ENCODE measurements at places on chromosomes 6 and 20.

- DNase-seq: no peak
Observed at GRCh38 chr6:9403736-9404135, 968.4 kb upstream of the SLC35B3 start.

GRCh38 chr6:91042656-91043055, 455.8 kb upstream of the MAP3K7 start:
- DNase-seq: no peak

GRCh38 chr6:111482188-111482958, 645 bp downstream of the REV3L start:
- DNase-seq: no peak

- DNase-seq: no peak
Observed at GRCh38 chr6:14172562-14172961, 55.0 kb downstream of the CD83 start.

DNA sequence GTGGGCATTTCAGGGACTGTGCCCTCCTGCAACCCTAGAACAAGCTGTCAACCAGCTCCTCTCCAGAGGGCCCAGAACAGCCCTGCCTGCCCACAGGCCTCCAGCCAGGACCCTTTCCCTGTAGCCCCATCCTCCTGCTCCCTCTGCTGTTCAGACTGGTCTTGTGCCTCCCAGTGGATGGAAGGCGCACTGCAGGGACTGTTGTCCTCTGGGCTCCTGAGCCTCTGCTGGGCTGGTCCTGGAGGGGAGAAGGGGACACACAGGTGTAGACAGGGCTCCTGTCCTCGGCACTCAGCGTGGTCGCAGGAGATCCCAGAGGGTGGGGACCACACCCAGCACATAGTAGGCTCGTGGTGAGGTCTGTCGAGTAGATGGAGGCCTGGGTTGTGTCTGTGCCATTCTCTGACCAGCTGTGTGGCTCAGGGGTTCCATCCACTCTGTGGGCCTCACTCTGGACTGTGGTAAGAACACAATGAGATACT, 11.5 kb downstream of the ITPR3 start:
- peak; percentile 61 for DNase-seq

- no peak for DNase-seq
Observed at GRCh38 chr20:17806739-17807441, 107.1 kb downstream of the BANF2 start.

DNA sequence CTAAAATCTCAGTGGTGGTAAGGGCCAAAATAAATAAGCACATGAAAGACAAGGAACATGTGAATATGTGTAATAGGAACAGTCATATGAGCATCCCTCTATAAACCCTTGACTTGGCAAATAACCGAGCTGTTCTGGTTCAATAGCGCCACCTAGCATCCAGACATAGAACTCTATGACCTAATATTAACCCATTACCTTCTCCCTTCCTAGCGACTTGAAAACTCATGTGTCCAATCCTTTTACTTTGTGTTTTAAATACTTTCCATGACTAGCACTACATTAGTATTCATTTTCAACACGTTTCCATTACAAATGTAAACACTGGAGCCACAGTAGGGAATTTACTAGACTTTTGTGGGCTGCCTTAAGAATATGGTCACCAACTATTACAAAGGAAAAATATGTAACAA, 279.7 kb downstream of the UST start:
- DNase-seq: no peak

- DNase-seq: no peak
Observed at GRCh38 chr20:62688855-62689460, 19.7 kb upstream of the NTSR1 start.

DNA sequence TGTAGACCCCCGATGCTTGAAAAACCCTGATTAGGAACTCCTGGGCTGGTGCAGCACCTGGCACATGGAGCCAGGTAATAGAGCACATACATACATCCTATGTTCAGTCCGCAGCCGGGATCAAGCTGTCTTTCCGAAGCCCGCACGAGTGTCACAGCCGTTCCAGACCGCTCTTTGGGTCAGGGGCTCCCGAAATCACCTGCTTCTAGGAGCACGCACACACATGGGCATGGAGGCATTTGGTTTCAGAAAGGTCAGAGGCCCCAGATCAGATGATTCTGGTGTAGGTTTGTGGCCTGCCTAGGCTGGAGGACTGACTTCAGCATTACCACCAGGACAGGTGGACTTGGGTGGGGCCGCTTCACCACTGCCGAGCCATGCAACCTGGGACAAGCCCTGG, 42.1 kb upstream of the STX16 start:
- no peak for DNase-seq

DNA sequence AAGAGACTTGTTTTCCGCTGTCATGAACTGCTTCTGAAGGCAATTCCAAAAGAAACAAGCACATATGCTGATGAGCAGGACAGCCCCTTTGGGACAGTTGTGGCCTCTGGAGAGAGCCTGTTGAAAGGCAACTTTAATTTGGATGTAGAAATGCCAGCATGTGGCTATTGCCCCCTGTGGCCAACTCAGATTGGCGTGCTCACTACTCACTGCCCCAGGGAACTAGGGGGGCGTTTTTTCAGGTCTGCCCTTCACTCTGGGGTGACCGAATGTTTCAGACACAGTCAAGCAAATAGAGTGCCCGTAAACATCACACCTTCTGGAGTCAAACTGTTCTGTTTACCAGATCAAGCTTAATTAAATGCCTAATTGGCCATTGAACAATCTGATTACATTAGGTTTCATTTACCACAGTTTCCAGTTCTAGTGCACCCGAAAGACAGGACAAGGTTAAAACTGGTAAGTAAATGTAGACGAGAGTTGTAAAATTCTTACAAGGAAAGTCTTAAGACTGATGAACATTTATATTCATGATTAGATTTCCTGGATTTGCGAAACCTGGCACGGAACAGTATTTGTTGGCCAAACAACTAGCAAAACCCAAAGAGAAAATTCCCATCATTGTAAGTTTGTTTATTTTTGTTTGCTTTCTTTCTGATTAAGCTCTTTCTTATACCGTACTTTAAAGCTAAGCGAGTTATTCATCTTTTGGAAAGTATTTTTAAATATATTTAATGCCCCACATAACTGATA, 75.9 kb upstream of the SYNJ2 start:
- no peak for DNase-seq

GRCh38 chr20:19291818-19292132, 79.3 kb downstream of the SLC24A3 start:
- no peak for DNase-seq

DNA sequence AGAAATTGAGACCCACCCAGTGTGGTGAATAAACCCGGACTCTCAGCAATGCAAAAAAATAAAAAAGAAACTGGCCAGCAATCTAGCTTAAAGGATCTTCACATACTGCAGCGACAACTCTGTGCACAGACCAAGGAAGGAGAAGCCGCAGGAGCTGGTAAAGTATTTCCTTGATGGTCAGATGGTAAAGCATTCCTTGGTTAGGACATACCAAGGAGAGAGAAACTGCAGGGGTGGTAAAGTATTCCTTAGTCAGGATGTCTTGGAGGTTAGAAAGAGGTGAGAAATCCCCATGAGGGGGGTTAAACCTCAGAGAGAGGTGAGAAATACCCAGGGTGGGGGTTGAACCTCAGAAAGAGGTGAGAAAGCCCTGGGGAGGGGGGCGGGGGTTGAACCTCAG, 86.8 kb downstream of the PLG start:
- no peak for DNase-seq

DNA sequence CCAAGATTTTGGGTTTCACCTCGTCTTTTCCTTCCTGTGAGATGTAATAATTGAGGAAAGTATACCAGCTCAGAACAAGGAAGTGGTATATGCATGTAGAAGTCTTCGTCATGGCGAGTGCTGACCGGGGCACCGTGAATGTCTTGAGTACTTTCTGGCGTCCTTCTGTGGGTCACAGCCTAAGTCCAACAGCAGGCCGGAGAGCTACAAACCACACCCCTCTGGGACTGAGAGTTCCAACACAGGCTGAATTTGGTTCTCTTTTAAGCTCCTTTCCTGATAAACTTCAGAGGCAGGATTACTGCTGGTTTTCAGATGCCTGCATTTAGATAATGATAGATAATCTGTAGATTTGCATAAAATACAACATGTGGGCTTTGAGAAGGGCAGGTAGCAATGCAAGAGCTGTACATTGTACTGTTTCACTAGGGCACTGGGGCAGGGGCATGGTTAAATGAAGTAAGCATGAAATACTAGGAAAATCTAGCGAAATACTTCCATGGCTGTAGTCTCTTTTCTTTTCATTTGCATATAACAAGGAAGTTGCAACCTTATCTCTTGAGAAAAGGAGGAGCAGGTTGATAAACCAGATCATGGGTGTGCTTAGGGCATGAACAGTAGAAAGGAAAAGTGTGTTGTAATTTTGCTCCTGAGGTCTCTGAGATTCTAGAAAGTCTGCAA, at the start of gene ADTRP:
TSS of gene ADTRP (minus strand) at position 156 of the 681 bp plus-strand sequence. CDS start at position 112, 44 bp downstream.
- DNase-seq: no peak

DNA sequence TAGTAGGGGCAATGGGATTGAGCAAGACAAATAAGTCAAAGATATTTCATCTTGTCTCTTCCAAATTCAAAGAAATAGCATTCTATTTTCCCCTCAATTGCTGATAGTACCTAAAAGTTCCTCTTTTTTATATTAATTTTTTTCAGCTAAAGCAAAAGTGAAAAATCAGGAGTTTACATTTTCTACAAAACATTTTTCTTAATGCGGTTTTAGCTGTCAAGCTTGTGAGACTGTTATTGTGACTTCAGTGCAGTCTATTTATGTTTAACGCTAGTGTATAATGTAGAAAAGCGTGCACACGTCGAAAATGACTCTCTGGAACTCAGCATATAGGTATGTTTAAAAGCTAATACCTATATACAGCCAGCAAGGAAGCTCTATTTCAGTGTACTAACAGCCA, 119.8 kb downstream of the BTBD3 start:
- no peak for DNase-seq

DNA sequence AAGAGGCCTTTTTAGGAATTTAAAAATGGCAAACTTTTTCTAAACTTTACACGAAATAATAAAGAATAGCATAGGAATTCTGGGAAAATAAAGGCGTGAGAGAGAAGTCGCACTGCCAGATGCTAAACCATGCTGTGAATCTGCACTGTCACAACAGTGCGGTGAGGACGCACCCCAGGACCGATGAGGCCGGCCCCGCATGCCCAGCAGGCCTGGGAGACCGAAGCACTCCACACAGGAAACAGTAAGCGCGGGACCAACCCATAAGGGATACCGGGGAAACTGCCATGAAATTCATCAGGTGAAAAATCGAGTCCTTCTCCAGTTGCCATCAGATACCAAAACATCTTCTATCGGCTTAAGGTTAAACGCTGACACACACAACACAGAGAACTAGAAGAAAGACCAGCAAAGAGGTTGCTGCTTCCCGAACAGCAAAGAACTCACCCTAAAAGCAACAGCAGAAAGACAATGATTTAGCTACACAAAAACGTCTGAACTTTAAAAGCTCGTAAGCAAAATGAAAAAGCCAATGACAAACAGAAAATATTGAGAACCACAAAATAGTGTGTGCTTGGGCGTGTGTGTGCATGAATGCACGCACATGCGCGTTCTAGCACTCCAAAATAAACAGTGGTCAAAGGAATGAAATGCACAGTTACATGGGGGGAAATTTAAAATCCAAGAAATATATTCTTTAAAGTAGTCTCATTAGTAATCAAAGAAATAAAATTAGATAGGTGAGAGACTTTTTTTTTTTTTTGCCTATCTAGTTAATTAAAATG, 15.4 kb downstream of the RAMACL start:
- no peak for DNase-seq

GRCh38 chr20:40744072-40744817, 55.2 kb upstream of the MAFB start:
- no peak for DNase-seq

- no peak for DNase-seq
Observed at GRCh38 chr20:17439616-17440296, 91.4 kb downstream of the BFSP1 start.

- DNase-seq: no peak
Observed at GRCh38 chr6:36550473-36551000, 3.3 kb upstream of the STK38 start.

GRCh38 chr20:45974896-45975565, 3.0 kb upstream of the ZNF335 start:
- no peak for DNase-seq

GRCh38 chr20:8132484-8133309, 631 bp downstream of the PLCB1 start:
- DNase-seq: no peak

DNA sequence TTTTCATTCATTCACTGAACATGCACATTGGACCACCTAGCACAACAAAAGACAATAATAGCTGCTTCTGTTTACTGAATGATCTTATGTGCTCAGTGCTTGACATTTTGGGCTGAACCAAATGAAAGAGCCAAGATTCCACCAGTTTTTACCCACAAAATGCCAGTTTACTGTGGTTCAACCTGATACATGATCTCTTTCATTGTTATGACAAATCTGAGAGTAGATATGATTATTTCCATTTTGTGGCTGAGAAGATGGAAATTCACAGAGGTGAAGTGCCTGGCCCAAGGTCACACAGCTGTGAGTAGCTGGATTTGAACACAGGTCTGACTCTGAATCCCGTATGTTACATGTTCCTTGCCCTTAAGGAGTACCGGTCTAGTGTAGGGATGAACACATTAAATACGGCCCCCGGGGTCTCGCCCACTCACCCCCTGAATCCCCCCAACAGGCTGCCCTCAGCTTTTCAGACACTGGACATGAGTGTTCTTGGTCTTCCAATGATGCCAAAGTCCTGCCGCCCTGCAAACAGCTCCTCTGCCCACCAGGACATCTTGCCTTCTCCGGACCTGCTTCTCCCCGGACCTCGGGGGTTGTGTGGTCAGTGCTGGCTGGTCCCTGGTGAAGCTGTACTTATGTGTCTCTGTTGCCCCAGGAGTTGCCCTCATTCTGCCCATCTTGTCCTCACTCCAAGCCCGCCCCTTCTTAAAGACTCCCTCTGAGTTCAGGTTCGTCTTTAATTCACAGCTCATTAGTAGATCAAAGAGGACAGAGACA, 58.6 kb upstream of the SLC32A1 start:
- DNase-seq: no peak

GRCh38 chr6:132959639-132960326, 145.4 kb downstream of the RPS12 start:
- no peak for DNase-seq

DNA sequence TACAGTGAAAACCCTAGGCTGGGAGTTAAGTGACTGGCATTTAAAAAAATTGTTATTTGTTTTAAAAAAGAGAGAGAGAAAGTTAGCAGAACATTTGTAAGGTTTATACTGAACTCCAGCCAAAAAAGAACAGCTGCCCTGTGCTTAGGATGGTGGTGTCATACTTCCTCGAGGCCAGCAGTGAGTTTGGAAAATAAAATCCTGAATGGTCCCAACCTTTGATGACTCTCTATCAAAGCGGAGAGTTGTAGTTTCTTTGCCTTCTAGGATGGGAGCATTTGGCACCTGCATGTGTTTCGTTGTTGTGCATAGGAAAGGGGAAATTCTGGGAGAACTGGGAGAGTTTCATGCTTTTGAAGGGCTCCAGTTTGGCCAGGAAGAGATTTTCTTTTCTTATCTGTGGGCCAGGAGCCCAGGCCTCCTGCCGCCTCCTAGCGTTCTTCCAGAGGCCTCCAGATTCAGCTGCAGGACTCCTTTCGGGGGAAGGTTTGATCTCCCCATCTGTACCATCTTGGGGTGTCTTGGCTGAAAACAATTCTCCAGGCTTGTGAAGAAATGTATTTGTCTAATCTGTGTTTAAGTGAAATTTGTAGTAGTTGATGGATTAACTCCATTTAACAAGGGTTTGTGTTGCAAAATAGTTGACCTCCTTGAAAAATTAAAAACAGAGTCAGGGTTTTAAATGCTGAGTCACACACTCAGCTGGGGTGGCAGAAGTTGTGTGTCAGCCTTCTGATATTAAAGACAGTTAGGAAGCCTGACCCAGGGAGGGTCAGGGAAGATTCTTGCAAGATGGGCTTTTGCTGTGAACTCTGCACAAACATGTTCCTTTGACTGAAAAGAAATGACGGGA, 63.4 kb downstream of the TXNDC5 start:
- no peak for DNase-seq

Data from GM12891 (cell line).